AG09319 (cell line): ENCODE measurements at places on chromosomes 3 and 15.
A peak's percentile ranks its signal among the peaks of the same experiment; 100 is the strongest.

- DNase-seq: no peak
Observed at GRCh38 chr3:53354945-53355498, 7.7 kb upstream of the DCP1A start.

- no peak for DNase-seq
Observed at GRCh38 chr3:124333931-124334640, 342.2 kb upstream of the ROPN1 start.

DNA sequence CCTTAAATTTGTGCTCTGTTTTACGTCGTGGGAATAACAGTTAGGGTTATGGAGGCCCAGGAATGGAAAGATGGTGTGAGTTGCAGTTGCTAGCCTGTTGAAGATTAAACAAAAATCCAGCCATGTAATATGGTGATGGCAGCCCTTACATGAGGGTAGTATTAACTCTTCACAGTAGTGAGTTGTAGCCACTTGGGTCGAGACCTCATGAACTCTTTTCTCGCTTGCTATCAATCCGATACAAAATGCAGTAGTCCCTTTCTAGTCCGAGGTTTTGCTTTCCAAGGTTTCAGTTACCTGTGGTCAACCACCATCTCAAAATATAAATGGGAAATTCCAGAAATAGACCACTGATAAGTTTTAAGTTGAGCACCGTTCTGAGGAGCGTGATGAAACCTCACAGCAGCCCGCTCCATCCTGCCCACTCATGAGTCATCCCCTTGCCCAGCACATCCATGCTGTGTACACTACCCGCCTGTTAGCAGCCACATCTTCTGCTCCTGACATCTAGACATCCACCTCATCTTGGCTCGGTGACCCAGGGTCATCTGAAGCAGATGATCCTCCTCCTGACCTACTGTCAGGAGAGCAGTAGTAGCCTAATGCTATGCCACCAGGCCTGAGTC, 177.9 kb downstream of the CDIN1 start:
- DNase-seq: no peak

DNA sequence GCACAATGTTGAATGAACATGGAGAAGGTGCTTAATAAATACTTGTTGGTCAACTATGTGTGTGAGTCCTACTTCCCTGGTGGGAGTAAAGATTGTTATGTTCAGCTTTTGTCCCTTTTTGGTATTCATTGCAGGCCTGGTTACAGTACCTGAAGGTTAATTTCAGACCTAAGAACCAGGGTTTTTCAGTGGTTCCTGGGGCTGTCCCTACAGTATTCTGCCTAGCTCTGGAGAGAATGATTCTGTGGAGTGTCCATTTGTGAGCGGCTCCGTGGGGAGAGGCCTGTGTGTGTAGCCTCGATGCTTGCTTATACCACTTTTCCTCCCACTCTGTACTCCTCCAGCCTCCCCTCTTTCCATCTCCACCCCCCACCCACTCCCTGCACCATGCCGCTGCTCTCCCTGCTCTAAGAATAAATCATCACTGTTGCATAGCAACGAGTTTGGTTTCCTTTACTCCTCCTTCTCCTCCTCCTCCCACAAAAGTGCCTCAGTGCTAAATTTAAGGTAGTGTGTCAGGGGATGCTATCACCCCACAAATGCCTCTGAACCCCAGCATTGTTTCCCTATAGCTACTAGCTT, 150.6 kb upstream of the ROPN1 start:
- no peak for DNase-seq

GRCh38 chr3:11305509-11305908, 33.3 kb downstream of the ATG7 start:
- no peak for DNase-seq

- DNase-seq: no peak
Observed at GRCh38 chr3:57949785-57950615, 58.2 kb upstream of the FLNB start.

DNA sequence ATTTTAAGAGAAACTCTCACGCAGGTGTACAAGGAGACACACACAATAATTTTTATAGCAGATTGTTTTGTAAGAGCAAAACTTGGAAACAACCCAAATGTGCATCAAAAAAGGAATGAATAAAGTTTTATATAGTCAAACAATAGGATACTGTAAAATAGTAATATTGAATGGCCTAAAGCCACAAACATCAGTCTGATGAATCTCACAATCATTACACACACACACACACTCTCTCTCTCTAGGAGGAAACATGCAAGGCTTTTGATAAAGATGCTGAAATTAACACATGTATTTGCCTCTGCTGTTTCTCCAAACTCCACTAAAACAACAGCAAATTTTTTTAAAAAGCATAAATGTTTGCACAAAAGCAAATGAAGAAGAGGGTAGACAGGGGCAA, 37.3 kb downstream of the ADIPOQ start:
- no peak for DNase-seq

DNA sequence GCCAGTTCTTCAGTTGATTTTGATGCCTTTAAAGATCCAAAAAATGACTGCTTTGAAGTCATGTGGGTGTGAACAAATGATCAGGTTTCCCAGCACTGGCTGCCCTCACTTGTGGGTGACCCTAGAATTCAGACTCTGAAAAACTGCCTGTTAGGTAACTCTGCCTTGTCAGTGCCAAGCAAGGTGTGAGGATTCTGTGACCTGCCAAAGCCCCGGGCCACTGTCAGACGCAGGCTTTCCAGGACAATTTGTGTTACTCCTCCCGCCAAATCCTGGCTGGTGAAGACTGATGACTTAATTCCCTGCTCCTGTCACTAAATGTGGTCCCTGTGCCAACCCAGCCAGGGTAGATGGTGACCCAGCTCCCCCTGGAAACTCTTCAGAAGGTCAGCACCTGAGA, 99.2 kb upstream of the PSMD6 start:
- DNase-seq: no peak

GRCh38 chr3:154074966-154075365, 46.2 kb upstream of the ARHGEF26 start:
- DNase-seq: no peak

DNA sequence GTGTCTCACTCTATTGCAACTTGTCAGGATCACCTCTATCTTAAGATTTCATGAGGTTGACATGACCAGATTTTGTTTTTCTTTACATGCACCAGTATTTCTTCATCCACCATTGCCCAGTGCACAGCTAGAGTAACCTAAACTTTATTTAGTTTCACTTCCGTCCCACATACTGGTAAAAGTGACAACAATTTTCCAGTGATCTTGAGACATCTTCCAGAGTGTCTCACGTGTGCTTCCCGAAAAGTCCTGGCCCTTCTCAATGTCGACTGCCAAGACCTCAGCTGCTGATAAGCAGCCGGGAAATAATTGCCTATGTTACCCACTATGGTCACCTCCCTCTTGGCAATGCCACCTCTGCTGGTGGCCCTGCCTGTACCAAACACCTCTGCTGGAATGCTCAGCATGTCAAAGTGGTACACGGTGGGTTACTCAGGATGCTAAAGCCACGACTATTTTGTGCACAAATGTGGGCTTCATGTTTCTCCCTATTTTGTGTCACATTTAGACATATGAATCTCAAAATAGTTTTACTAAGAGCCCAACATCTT, 379.7 kb upstream of the TGFBR2 start:
- DNase-seq: no peak

- no peak for DNase-seq
Observed at GRCh38 chr3:8413337-8413926, 88.2 kb upstream of the LMCD1 start.

GRCh38 chr3:183862610-183863009, 22.1 kb downstream of the PARL start:
- DNase-seq: no peak

GRCh38 chr3:155188031-155188430, 105.5 kb downstream of the STRIT1 start:
- peak; percentile 19 for DNase-seq

DNA sequence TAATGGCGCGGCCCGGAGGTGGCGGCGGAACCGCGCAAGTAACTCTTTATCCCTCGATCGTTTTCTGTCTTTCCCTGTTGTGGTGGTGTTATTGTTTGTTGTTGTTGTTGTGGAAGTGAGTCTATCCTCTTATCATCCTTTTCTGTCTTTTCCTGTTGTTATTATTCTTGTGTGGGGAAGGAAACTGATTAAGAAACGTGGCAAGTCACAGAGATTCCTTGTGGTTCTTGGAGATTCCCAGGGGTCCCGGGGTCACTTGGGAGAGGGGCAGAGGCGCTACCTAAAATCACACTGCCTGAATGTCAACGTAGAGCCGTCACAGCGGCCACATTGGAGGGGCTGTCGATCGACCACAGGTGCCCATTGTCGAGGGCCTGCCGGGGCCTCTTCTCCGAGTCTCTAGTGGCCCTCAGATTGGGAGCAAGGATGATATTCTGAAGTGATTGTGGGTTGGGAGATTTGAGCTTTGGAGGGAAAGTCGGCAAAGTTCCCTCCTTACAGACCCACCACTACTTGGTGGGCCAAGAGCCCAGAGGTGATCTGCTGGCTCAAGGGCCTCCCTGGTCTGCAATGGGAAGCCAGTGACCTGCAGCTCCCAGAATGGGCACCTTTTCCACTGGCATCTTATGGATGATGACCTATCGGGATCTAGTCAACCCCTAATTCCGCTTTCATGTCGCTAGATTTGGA, 790 bp downstream of the PARP14 start:
- no peak for DNase-seq

- no peak for DNase-seq
Observed at GRCh38 chr3:177553579-177553978, 356.3 kb upstream of the TBL1XR1 start.

DNA sequence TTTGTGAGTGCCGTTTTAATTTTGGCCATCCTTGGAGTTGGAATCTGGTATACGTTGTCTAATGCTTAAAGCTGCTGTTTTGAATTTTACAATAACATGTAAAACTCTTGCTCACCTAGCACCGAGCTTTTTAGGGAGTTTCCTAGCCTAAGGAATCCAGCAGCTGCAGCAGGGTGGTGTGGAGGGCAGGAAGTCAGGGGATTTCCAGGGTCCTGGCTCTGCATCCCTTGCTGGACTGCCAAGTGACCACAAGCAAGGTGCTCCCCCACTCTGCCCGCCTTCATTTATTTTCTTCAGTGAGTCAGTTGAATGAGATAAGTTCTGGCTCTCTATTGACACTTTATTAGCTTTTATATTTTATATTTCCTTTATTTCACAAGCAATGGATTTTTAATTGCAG, 113.7 kb downstream of the ATG7 start:
- DNase-seq: no peak

- peak; percentile 15 for DNase-seq
Observed at GRCh38 chr3:39718674-39719595, 90.5 kb upstream of the MYRIP start.

- no peak for DNase-seq
Observed at GRCh38 chr3:79405183-79405582, 362.6 kb downstream of the ROBO1 start.

- DNase-seq: no peak
Observed at GRCh38 chr3:197349368-197349767, 51.0 kb upstream of the DLG1 start.

GRCh38 chr3:31550452-31551251, 17.9 kb downstream of the STT3B start:
- no peak for DNase-seq

DNA sequence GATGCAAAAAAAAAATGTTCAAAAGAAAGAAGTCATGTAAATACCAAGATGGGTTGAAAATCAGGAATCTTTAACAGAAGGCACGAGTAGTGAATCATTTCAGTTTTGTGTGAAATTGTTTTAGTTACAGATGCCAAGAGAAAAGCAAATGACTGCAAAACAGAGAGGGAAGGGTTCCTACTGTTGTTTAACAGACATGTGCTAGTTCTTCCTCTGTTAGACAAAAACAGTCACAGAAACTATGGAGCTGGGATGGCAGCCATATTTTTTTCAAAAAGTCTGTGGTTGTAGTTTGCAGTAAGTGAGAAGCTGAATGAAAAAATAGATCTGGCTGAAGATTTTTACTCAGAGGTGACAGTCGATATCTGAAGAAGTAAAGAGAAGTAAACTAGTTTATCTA, 511.9 kb downstream of the ZIC1 start:
- DNase-seq: peak; percentile 32

DNA sequence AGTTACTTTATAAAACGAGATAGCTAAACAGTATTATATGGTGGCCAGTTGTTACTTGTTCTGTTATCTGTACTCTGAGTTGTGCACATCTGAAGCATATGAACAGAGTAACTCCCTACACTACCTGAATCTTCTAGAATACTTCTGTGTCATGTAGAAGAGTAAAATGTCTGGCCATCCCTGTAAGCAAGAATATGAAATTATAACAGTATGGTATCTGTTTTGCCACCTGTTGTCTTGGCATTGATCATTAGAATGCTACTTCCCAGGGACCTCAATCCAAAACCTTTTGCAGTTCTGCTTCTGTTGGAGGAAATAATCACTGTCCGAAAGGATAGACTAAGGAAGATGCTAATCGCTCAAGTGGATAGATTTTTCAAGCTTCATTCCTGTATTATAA, 1.9 kb downstream of the TEX9 start:
- no peak for DNase-seq

DNA sequence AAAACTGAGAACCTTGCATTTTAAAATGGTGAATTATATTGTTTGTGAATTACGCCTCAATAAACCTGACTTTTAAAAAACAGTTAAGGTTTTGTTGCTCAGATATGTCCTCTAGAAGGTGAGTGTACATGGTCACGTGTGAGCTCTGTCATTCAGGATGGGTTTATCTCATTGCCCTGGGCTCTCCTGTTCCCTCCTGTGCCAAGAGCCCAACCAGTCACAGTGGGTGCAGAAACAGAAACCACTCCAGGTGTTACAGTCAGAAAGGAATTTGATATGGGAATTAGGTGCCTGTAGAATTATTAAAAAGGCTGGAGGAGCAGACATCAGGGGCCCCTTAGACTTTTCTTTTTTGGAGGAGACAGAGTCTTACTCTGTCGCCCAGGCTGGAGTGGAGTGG, 196.4 kb downstream of the STT3B start:
- no peak for DNase-seq
